SK-N-SH (cell line): ENCODE measurements at places on chromosomes 5 and 9. TPM values are rescaled to one million over a fixed set of nuclear protein-coding genes. Genes with fewer than 3 reads are reported as not detected.

- H3K36me3 ChIP-seq = no peaks in the 10 kb centered on the region
- no peak for DNase-seq
- no peaks in the 10 kb centered on the region for H3K27me3 ChIP-seq
- H3K4me1 ChIP-seq = peaks cover 18% of the 10 kb centered on the region; the same call in 1 of the 2 replicates
These were observed 16.8 kb downstream of the AKNA start for GRCh38 chr9:114370968-114371320.

DNA sequence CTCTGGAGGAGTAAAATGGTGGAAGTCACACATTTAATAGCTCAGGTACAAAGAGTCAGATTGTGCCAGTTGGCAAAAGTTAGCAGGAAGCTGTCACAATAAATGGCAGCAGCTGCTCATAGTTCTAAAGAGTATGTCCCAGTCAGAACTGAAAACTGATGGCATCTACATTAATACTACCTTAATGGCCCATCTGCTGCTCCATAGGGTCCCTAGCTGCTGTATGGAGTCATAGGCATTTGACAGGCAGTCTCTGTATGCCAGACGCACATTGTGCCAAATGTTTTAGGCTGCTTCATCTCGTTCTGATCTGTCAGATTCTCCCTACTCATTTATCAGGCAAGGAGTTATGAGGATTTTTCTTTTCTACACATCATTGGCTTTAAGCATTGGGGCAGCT, 515.8 kb upstream of the ARRDC3 start:
- H3K27me3 ChIP-seq = no peaks in the 10 kb centered on the region
- no peaks in the 10 kb centered on the region for H3K4me1 ChIP-seq
- H3K27ac ChIP-seq = no peak overlapping the region
- no peak overlapping the region for H3K4me3 ChIP-seq
- no peaks in the 10 kb centered on the region for H3K36me3 ChIP-seq

DNA sequence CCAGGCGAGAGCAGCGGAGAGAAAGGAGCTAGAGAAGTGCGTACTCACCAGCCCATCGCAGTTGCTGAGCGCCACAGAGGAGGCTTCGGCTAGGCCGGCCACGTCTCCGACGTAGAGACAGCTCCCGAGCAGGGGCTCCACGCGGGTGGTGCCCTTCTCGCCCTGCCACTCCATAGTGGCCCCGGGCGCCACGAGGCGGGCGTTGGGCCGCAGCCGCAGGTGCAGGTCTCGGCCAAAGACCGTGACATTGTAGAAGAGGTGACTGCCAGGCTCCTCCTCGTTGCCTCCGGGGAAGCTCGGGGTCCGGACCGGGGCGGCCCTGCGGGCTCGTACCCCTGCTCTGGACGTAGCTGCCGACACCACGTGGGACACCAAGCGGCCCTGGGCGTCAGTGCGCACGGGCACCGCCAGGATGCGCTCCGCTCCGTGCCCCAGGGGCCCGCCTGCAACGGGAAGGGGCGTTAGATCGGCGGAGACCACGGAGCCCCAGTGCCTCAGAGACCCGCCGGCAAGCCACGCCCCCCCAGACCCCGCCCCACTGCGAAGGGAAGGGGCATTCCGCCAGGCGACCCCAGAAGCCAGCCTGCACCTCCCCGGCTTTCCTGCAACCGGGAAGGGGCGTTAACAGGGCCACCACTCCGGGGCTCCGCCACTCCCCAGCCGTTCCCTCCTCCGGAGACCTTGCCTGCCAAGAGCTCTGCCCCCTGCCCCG, 1.4 kb downstream of the ADAMTS2 start:
- H3K4me3 ChIP-seq = no peak overlapping the region
- H3K4me1 ChIP-seq = peaks cover 51% of the 10 kb centered on the region; the same call in 1 of the 2 replicates
- peak; percentile 85 for DNase-seq
- H3K27me3 ChIP-seq = no peaks in the 10 kb centered on the region

DNA sequence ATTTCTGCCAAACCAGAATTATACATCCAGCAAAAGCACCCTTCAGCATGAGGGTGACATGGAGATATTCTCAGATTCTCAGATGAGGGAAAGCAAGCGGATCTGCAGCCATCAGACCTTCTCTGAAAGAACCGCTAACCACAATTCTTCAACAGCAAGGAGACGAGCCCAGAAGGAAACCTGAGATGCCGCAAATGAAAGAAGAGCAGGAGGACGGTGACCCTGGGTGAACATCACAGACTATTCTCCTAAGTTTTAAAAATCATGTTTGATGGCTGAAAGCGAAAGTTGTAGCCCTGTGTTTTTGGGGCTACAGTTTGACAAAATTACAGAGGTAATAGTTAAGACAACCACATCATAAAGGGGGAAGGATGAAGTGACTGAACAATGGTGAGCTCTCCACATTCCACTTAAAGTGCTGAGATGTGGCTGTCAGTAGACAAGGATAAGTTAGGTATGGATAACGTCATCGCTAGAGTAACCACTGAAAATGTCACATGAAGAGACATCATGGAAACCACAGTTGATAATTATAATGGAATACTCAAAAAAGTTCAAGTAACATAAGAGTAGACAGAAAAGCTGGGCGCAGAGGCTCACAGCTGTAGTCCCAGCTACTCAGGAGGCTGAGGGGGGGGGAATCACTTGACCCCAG, 31.5 kb upstream of the NSMF start:
- peaks cover 15% of the 10 kb centered on the region; the same call in 1 of the 2 replicates for H3K4me1 ChIP-seq
- no peak overlapping the region for H3K4me3 ChIP-seq
- no peak for DNase-seq
- H3K27me3 ChIP-seq = no peaks in the 10 kb centered on the region
- no peaks in the 10 kb centered on the region for H3K36me3 ChIP-seq

DNA sequence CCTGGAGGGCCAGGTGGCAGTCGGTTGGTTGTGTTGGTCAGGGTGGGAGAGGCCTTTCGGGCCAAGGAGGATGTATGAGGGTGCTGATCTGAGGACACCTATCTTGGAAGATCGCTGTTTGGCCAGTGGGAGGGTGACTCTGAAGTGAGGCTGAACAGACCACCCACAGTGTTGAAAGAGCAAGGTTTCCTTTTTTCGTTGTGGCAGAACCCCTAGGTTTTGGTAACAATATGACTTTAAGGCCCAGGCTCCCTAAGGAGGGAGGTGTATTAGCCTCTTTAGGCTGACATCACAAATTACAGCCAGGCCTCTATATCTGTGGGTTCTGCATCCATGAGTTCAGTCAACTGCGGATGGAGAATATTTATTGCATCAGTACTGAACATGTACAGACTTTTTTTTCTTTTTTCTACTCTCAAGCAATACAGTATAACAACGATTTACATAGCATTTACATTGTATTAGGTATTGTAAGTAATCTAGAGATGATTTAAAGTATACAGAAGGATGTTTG, 86.1 kb downstream of the ARHGAP26 start:
- H3K4me1 ChIP-seq = peaks cover 32% of the 10 kb centered on the region; the same call in 1 of the 2 replicates
- no peak overlapping the region for H3K27ac ChIP-seq
- no peaks in the 10 kb centered on the region for H3K36me3 ChIP-seq

DNA sequence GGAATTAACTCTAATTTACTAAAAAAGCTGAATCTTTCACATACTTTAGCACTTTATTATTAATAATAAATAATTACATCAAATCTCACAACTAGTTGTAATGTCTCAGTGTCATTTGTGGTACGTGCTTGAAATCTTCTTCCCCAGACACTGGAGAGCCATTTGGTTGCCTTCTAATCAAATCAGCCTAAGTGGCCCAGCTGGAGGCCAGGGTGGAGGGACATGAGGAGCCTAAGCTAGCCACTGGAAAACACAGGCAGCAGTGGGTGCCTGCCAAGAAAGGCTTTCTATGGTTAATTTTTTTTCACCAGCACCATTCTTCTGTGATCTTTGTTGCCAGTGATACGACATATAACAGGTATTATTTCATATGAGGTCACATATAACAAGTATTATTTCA, 117.0 kb downstream of the ERCC6L2 start:
- no peaks in the 10 kb centered on the region for H3K27me3 ChIP-seq
- peak overlapping the region; percentile 64 for H3K27ac ChIP-seq
- peaks cover 19% of the 10 kb centered on the region for H3K36me3 ChIP-seq
- no peaks in the 10 kb centered on the region for H3K4me1 ChIP-seq

DNA sequence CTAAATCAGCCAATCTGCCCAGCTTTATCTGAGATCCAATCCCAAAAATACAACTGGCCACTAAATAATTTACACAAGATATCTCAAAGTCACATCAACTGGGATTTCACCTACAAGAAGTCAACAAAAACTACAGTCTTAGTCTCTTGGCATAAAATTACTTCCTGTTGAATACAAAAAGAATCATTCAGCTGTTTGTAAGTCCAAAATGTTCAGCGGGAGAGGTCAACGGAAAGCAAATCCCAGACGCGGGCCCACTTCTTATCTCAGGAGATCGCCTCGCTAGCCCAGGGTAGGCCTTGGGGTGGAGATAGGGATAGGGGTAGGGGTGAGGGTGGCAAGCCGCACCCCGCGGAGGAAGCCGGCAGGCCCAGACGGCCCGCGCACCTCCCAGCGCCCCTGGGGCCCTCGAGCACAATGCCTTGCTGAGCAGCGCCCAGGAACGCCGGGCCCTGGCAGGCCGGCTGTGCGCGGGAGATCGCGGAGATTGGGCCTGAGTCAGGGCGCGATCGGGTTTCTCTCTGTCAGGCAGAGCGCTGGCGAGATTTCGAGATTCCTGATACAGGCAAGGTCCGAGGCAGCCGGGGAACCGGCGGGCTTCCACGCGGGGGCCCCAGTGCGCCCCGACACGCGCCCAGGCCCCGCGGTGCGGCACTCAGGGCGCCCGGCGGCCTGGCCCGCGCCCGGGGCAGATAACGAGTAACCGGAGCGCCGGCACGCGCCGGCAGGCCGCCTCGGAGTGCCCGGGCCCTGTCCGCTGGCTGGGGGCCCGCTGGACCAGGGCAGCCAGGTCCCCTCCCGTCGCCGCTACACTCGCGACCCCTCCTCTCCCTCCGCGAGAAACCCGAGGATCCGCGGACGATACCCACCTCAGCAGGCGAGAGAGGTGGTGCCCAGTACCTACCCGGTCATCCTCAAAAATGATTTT, 601 bp downstream of the HINT1 start:
- no peaks in the 10 kb centered on the region for H3K27me3 ChIP-seq
- H3K36me3 ChIP-seq = peaks cover 32% of the 10 kb centered on the region
- H3K4me3 ChIP-seq = peak overlapping the region; percentile 98
- peak overlapping the region; percentile 94 for H3K27ac ChIP-seq
- DNase-seq = peak; percentile 89

- no peaks in the 10 kb centered on the region for H3K36me3 ChIP-seq
- no peaks in the 10 kb centered on the region for H3K4me1 ChIP-seq
- H3K27me3 ChIP-seq = no peaks in the 10 kb centered on the region
These were observed 84.7 kb downstream of the PARP8 start for GRCh38 chr5:50751064-50751657.

- 0 out of 2 replicates have a peak, but pooled peaks cover 14% of the 10 kb centered on the region for H3K4me1 ChIP-seq
- peak overlapping the region; percentile 69 for H3K27ac ChIP-seq
- H3K27me3 ChIP-seq = no peaks in the 10 kb centered on the region
- peak; percentile 88 for DNase-seq
- H3K36me3 ChIP-seq = peaks cover 7% of the 10 kb centered on the region
- peak overlapping the region; percentile 79 for H3K4me3 ChIP-seq
These were observed 482 bp downstream of the TESK1 start for GRCh38 chr9:35605351-35606137.

GRCh38 chr9:98974106-98974505, 30.4 kb downstream of the COL15A1 start:
- no peak overlapping the region for H3K27ac ChIP-seq
- H3K4me1 ChIP-seq = peaks cover 9% of the 10 kb centered on the region; the same call in 1 of the 2 replicates
- H3K4me3 ChIP-seq = no peak overlapping the region
- no peaks in the 10 kb centered on the region for H3K27me3 ChIP-seq

DNA sequence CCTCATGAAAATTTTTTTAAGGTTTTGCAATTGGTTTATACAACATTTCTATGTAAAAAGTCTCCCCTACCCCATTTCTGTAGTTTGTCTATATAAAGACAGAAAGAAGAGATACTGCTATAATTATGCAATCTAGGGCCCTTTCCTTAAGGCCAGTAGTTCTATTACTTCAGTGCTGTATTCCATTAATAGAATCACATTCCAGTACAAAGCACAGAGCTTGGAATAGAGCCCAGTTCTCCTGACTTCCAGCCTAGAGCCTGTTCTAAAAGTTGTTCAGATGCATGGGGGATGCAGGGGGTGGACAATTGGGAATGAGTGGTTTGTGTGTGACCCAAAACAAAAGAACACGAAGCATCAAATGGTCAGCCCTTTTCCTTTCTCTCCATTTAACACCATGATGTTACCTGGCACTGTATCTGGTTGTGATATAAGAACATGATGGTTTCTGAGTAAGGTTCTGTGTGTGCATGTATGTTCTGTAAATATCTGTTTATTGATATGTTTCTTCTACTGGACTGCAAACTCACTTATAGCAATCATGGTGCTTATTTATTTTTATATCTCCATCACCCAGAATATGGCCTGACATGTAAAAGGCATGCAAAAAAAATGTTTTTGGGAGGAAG, 8.2 kb upstream of the GRAMD2B start:
- H3K27me3 ChIP-seq = no peaks in the 10 kb centered on the region
- H3K36me3 ChIP-seq = no peaks in the 10 kb centered on the region
- H3K27ac ChIP-seq = peak overlapping the region; percentile 56; the same call in 1 of the 2 replicates
- peaks cover 2% of the 10 kb centered on the region for H3K4me1 ChIP-seq
- no peak for DNase-seq

DNA sequence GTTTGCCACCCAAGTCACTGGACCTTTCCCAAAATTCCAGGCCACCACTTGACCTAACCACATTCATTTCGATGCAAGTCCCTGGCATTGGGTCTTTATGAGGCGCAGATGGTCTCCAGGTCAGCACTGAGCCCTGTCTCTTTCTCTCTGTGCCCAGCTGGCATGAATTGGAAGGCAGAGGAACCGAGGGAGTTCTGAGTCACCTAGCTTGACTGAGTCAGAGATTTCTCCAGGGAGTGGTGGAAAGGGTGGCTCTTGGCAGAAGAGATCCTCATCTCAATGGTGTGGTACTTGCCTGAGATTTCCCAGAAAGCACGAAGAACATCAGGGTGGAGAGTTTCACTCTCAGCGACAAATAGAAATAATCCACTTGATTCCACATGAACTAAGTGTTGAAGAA, 43.8 kb downstream of the WDR36 start:
- no peak overlapping the region for H3K4me3 ChIP-seq
- H3K27ac ChIP-seq = no peak overlapping the region
- no peaks in the 10 kb centered on the region for H3K4me1 ChIP-seq
- H3K27me3 ChIP-seq = no peaks in the 10 kb centered on the region
- DNase-seq = no peak

- H3K4me3 ChIP-seq = no peak overlapping the region
- H3K27ac ChIP-seq = no peak overlapping the region
- no peaks in the 10 kb centered on the region for H3K27me3 ChIP-seq
- no peak for DNase-seq
These were observed 287.1 kb downstream of the SLIT3 start for GRCh38 chr5:169013846-169014245.

LURAP1L gene
- 3.4 and 4.0 TPM in 2 replicates for polyA plus RNA-seq

PSD2 gene
- 0.15 TPM in 2 replicates for polyA plus RNA-seq

FST gene
- polyA plus RNA-seq = 157 and 162 TPM in 2 replicates

SLC4A9 gene
- 0.02 TPM in 1 of 2 replicates, not detected in the other for polyA plus RNA-seq

MEIKIN gene
- polyA plus RNA-seq = not detected in 2 replicates
